ENCODE measurements at places on chromosomes 16 and 17. TPM values are rescaled to one million over a fixed set of nuclear protein-coding genes. Genes with fewer than 3 reads are reported as not detected.

Gene KRTAP4-1
- total RNA-seq: not detected

Gene ARSG
- total RNA-seq: 6.8 TPM

Gene CCL3
- total RNA-seq: not detected

Gene EVPLL
- total RNA-seq: 5.3 TPM

Gene DLX4
- total RNA-seq: 0.52 TPM

Gene DNAAF1
- 0.16 TPM for total RNA-seq

Gene C16orf74
- 10.9 TPM for total RNA-seq

Gene AIPL1
- total RNA-seq: not detected

Gene MAP2K6
- total RNA-seq: 6.9 TPM

Gene PYDC1
- total RNA-seq: not detected

Gene ETV4
- total RNA-seq: 5.7 TPM

Gene AOC2
- 0.44 TPM for total RNA-seq

Gene SYNGR3
- 0.16 TPM for total RNA-seq

Gene JPH3
- total RNA-seq: 0.16 TPM

Gene ABCA10
- 2.8 TPM for total RNA-seq

Gene RGS9
- 0.84 TPM for total RNA-seq

Gene TVP23A
- not detected for total RNA-seq

Gene NPIPB9
- total RNA-seq: 0.84 TPM

Gene CCL17
- 1.6 TPM for total RNA-seq

Gene RPA1
- 87.5 TPM for total RNA-seq

Gene CCL16
- not detected for total RNA-seq

Gene ZNF423
- total RNA-seq: 0.72 TPM

Gene PKMYT1
- 16.9 TPM for total RNA-seq

Gene IGF2BP1
- total RNA-seq: not detected

Gene EPX
- not detected for total RNA-seq

Gene WNT9B
- total RNA-seq: not detected

Gene APRT
- 207 TPM for total RNA-seq

Gene CRHR1
- total RNA-seq: 0.40 TPM

Gene RNF166
- 4.7 TPM for total RNA-seq

Gene TANC2
- total RNA-seq: 28.2 TPM

Gene C17orf67
- 0.52 TPM for total RNA-seq

Gene LDAF1
- total RNA-seq: 62.3 TPM

Gene HCRT
- total RNA-seq: not detected

Gene RPL13
- total RNA-seq: 2,146 TPM

Gene TCAP
- total RNA-seq: 0.40 TPM

Gene ODF4
- not detected for total RNA-seq

Gene GJD3
- total RNA-seq: 0.28 TPM

Gene TRAPPC2L
- total RNA-seq: 61.0 TPM

Gene HES7
- 0.40 TPM for total RNA-seq
